ENCODE measurements at places on chromosomes 5 and 9.

- no peak for DNase-seq
Measured at GRCh38 chr9:114428466-114428865, 40.7 kb upstream of the AKNA start.

DNA sequence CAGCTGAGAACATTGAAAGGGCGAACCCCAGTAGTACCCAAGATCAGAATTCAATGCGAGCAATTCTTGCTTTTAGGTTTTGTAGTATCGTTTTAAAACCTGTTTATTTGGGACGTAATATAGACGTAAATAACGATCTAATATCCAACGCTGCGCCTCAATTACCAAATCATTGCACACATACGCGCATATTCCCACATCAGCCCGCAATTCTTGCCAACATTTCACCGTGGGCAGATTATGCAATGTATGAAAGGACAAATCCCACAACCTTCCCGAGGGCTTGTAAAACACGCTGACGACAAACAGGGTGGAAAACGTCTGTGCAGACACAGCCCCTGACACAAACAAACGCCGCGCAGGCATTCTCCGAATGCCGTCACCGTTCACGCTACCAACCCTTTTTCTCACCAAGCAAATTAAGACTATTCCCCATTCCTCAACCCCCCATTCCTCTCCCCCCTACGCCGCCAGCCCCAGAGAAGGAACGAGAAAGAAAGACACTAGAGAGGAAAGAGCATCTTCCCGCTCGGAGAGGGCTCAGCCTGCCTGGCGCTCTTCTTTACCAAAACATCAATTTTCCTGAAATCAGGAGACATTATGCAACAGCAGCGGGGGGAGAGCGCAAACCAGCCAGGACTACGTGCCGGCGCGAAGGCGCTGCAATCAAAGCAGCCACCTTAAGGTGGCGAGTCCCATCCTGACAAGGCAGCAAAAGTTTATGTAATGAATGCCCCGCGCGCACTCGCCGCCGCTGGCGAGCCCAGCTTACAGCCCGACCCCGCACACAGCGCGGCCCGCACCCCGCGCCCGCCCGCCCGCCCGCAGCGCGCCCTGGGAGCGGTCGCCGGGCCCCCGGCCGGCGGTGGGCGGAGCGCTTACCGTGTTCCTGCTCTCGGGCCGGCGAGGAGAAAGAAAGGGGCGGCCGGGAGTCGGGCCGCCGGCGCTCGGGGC is 597 bp downstream of the NFIL3 start:
- peak; percentile 60 for DNase-seq

- no peak for DNase-seq
Measured at GRCh38 chr5:155906046-155906445, 420.9 kb upstream of the SGCD start.

DNA sequence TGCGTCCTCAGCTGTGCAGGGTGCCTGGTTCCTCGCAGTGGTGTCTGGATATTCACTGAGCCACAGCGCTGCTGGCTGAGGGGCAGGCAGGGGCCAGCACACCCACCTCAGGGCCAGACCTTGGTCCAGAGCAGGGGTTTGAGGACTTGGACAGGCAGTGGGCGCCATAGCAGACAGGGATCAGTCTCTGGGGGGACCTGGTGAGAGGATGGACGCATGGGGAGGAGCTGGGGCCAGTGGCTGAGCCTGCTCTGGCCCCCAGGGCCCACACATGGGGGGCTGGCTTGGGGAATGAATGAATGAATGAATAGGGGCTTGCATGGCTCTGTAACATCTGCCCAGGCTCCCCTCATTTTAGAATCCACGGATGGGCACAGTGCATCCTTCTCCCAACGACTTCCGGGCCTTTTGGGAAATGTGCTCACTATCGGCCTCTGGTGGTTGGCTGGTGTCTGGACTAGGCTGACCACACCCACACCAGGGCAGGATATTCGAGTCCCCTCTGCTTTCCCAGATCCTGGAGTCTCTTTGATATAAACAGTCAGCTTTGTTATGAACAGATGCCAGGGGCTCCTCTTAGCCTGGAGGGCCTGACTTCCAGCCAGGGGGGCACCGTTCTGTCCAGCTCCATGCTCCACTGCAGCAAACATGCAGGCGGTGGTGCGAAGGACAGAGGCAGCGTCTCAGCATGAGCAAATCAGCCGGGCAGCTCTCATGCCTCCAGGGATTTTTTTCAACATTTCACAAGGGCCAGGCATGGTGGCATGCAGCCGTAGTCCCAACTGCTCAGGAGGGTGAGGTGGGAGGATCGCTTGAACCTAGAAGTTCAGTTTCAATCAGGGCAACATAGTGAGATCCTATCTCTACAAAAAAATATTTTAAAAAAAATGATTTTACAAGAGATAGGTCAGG is 62.6 kb downstream of the NEK6 start:
- peak; percentile 58 for DNase-seq

DNA sequence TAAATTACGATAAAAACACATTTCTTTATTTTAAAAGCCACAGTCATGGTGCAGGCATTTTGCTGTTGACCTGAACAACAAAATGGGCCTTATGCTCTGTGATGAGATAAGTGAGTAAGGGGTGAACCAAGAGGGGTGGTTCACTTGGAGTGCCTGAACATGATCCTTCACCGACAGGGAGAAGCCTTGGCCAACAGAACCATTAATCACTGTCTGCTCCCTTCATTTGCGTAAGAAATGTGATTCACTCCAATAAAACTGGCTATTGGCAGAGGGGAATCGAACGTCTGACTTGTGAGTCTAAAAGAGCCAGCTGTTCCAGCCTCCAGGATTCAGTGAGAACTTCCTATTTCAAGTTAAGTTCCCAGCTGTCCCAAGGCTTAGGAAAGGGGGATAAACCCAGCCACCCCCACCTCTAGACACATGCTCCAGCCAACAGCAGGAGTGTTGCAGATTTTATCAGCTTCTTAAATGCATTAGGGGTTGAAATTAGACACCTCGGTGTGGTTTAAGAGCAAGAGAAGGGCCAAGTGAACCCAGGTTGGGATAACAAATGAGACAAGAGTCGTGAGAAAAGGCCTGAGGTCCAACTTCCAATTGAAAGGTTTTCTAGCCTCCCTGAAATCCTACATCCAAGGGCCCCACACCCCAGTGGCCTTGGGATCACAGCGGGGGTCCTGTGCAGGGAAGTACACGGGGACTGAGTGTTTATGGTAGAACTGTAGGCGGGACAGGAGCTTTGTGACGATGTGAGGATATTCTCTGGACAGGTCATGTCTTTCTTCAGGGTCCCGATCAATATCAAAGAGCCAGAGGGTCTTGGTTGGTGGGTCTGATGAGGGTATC is 131.4 kb upstream of the LHFPL2 start:
- DNase-seq, result no peak

DNA sequence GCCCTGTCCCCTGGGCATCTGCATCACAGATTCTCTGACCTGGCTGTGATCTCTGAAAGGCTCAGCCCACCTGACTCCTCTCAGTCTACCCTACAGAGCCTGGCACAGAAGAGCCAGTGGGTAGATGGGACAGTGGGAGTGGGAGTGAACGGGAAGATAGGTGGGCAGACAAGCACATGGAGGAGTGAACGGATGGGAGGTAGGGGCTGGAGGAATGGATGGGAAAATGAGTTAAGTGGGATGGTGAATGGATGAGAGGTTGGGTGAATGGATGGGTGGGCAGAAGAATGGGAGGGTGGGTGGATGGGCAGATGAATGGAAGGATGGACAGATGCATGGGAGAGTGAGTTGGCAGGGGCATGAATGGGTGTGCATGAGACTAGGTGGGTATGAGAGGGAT is 18.8 kb downstream of the STK10 start:
- no peak for DNase-seq

Measured in NCI-H1092 treated with DMSO at 0.1 percent for 48 hours (cell line).